ENCODE measurements at places on chromosomes 12 and 14.
A peak's percentile ranks its signal among the peaks of the same experiment; 100 is the strongest.

DNA sequence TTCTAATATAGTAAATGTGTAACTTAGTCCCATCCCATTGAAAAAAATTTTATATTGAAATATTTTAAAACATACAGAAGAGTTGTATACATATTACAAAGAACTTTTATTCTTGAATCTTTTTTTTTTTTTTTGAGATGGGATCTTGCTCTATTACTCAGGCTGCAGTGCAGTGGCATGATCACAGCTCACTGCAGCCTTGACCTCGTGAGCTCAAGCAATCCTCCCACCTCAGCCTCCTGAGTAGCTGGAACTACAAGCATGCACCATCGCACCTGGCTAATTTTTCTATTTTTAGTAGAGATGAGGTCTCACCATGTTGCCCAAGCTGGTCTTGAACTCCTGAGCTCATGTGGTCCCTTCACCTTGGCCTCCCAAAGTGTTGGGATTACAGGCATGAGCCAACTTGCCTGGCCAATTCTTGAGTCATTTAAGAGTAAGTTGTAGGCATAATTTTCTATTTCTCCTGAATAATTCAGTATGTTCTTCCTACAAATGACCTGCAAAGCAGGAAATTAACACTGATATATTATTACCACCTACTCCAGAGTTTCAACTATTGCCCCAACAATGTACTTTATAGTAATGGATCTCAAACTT lies 153.0 kb upstream of the BMP4 start:
- no peak for DNase-seq

DNA sequence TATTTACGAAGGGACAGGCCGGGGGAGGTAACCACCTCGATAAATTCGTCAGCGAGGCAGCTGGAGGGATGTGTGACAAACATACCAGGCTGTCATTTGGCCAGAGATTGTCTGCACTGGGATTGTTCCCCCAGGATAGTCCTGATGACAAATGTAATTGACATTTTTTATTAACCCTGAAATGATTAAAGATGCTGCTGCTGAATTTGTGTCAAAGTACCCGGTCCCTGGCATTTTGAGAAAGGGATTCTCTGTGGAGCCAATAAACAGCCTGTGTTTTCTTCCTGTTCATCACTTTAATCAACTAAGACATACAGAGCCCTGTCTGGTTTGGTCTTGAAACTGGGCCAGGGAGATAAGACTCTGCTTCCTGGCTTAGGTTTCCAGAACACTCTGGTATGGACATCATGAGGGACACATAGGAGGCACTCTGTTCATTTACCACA lies 117.6 kb downstream of the SLC25A47 start:
- DNase-seq, result no peak

DNA sequence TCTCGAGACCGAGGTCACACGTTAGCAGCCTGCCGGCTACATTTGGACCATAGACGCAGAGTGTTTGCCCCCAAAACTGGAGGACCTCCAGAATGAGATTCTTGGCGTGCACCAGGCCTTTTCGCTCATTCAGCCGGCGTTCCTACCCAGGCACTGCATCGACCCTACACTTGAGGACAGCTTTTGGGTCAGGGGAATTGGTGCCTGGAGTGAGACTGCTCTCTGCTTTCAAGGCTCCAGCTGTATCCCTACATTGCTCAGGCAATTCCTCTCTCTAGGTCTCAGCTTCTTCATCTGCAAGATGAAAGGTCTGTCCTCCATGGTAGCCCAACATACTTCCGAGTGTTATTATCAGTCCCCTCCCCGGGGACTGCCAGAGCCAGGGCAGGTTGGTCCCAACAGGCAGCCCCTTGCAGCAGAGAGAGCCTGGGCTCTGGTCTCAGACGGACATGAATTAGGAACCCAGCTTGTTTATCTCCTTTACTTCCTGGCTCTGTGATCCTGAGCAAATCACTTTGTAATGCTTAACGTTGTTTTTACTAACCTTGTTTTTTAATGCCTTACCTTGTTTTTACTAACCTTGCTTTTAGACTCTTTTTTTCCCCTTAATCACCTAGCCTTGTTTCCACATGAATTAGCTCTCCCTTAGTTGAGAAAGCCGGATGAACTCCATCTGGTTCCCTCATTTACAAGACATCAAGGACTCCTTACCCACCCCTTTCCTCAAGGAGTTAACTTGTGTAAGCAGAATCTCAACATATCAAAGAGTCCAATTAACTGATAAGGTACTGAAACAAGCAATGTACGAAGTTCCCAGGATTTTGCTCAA lies 892 bp downstream of the TCHP start:
- DNase-seq, result no peak

DNA sequence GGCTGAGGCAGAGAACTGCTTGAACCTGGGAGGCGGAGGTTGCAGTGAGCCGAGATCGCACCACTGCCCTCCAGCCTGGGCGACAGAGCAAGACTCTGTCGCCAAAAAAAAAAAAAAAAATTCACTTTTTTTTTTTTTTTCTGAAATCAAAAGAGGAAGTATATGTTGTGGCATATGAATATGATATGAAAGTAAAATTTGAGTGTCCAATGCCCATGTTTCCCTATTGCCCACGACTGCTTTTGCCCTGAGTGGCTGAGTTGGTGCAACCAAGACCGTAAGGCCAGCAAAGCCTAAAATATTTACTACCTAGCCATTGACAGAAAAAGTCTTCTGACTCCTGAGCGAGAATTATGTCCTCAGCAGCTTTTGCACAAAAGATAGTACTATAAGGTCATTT lies 101.7 kb upstream of the PARP11 start:
- DNase-seq, result no peak

DNA sequence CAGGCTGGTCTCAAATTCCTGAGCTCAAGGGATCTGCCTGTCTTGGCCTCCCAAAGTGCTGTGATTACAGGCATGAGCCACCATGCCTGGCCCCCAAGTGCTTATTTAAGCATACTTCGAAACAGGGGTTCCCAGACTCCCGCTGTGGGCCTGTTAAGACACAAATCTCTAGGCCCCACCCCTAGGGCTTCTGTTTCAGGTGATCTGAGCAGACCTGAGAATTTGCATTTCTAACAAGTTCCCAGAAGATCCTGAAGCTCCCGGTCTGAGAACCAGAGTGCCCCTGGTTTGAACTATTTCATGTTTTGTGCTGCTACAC lies 25.0 kb downstream of the GCH1 start:
- DNase-seq, result no peak

DNA sequence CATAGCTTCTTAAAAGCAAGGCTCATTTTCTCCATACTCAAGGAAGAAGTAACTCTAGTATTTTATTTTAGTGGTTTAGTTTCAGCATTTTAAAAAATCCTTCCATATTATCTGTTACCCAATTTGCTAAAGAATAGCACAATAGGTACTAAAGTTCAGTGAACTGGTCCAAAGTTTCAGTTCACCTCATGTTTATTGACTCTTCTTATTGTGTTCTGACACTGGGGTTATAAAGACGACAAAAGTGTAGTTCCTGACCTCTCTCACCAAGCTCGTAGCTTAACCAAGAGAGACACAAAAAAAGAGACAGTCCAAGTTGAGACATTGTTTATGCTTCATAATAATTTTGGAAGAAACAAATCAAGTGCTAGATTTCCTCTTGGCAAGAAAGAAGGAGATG lies 40.8 kb upstream of the SLC38A2 start:
- DNase-seq, result no peak

- DNase-seq, result peak; percentile 52
Observed at GRCh38 chr12:124036657-124037109, 63.7 kb downstream of the ZNF664 start.

DNA sequence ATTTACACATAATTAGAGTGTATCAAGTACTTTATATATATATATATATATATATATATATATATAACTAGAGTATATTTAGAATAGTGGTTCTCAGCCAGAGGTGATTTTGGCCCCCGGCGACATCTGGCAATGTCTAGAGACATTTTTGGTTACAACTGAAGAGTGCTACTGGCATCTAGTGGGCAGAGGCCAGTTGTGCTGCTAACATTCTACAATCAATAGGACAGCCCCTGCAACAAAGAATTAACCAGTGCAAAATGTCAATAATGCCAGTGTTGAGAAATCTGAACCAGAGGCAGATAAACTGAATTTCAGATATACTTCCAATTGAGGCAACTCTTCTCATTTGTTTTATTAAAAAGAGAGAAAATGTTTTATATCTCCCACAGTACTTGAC lies 8.9 kb downstream of the GTF2A1 start:
- no peak for DNase-seq

- DNase-seq, result no peak
Observed at GRCh38 chr12:52539821-52540173, 13.1 kb downstream of the KRT71 start.

GRCh38 chr14:99664058-99664936 lies 19.4 kb downstream of the HHIPL1 start:
- peak; percentile 64 for DNase-seq

- DNase-seq, result no peak
Observed at GRCh38 chr12:14853961-14854360, 10.6 kb upstream of the ART4 start.

DNA sequence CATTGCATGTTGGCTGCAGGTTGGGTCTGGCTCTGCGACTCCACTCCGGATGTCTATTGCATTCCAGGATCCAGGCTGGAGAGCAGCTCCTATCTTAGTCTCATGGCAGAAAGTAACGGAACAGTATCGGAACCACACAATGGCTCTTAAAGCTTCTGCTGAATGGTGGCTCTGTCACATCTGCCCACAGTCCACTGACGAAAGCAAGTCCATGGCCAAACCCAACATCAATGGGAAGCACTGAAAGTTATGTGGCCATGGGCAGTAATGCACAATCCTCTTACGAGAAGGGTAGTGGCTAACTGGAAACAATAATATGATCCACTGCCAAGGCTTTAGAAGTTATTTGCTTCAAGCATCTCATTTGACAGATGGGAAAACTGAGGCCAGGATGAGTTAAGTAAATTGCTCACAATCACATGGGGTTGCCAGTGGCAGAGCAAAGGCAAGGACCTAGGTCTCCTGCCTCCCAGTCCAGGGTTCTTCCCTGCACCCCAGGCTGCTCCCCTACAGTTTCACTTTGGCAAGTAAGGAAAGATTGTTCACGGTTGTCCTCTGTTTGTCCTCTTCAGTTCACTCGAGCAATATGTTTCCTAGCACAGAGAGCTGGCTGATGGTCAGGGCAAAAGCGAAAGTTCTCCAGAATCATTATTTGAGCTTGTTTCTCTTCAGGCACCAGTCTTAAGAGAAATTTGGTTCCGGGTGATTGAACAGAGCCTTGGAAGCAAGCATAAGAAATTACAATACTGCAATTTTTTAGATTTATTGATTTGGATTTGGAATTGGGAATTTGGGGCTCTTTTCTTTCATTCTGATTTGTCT lies 54.2 kb downstream of the CKAP4 start:
- no peak for DNase-seq

GRCh38 chr14:95353664-95354063 lies 34.0 kb upstream of the CLMN start:
- no peak for DNase-seq

DNA sequence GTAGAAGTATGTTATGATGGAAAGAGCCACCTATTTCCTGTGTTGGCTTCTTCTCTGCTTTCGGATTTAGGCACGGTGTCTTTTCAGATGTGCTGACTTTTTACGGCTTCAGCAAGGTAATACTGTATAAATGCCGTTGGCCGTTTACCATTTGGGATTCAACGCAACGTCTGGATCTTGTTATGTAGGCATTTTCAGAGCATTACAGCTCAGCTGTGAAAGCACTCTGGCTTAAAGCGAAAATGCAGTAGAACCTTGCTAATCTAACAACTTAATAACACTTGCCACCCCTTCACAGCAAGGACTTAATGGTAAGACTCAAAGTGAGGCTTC lies 229.9 kb downstream of the EFCAB11 start:
- no peak for DNase-seq

DNA sequence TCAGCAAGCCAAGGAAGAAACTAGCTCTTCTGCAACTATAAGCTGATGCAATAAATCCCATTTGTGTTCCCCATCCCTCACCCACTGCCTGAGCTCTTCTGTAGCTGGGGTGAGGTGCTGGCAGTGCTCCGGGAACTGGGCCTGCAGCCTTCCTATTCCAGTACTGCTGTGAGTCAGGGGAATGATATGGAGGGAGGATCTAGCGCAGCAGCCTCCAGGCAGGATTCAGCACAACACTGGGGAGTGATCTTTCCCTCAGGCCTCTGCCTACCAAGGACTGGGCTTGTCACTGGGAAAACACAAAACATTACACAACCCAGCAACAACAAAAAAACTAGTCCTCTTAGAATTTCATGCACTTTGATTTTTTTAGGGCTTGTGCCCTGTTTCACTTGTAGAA lies 58.7 kb downstream of the ST8SIA1 start:
- no peak for DNase-seq

DNA sequence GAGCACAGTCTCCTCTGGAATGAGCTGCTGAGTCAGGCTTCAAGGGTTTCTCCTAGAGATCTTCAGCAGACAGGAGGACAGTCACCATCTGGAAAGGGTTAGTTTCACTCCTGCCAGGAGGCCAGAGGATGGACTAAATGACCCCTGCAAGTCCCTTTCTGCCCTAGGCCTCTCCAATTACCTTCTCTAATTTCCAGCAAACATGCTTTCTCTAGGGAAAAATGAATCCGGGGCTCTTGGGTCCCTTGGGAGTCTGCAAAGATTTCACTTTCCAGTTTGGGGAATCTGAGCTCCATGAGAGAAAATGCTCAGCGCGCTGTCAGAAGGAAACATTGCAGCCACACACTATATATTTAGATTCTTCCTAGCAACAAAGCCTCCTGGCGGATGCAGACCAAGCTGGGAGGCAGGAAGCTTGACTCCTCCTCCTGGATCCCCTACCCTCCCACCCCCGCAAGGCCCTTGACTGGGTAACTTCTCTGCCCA lies 184.4 kb upstream of the CCND2 start:
- no peak for DNase-seq

DNA sequence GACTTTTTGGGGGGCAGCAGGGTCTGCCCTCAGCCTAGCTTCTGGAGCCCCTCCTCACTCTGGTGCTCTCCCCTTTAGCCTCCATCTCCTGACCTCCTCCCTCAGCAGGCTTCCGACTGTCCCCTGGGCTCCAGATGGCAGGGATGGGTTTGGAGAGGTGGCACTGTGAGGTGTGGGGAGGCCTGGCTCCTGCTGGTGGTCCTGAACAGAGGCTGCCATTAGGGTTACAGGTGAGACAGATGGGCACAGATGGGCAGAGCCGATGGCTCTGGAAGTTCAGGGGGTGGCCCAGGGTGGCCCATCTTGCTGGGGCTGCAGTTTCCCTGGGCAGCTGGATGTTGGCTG lies 68.5 kb upstream of the BEGAIN start:
- no peak for DNase-seq

GRCh38 chr12:42585154-42585840 lies 4.2 kb downstream of the PRICKLE1 start:
- DNase-seq, result no peak

- no peak for DNase-seq
Observed at GRCh38 chr12:105331805-105332251, 1.3 kb downstream of the C12orf75 start.

GRCh38 chr14:99344051-99344758 lies 72.2 kb upstream of the BCL11B start:
- DNase-seq, result no peak

DNA sequence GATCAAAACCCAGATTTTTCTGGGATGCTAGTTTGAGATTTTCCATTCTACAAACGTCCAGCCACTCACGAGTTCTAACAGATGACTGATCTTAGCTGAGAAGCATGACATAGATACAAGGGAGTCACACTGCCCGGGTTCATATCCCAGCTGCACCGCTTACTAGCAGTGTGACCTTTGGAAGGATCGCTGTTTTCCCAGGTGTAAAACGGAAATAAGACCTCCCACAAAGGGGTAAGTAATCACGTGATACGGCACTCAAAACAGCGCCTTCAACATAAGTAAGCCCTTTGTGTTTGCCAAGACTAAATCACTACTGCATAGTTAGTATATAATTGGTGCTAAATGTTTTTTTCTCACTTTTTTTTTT lies 624 bp upstream of the PWP1 start:
- DNase-seq, result no peak

GRCh38 chr14:85333313-85333712 lies 196.6 kb upstream of the FLRT2 start:
- DNase-seq, result no peak
